ENCODE measurements at places on chromosomes 7 and 10.

- no peak overlapping the region for H3K27ac ChIP-seq
- no peak for DNase-seq
- no peaks in the 10 kb centered on the region for H3K27me3 ChIP-seq
- H3K4me1 ChIP-seq = no peaks in the 10 kb centered on the region
- H3K4me3 ChIP-seq = no peak overlapping the region
Measured at GRCh38 chr7:129959471-129960203, 6.9 kb upstream of the UBE2H start.

DNA sequence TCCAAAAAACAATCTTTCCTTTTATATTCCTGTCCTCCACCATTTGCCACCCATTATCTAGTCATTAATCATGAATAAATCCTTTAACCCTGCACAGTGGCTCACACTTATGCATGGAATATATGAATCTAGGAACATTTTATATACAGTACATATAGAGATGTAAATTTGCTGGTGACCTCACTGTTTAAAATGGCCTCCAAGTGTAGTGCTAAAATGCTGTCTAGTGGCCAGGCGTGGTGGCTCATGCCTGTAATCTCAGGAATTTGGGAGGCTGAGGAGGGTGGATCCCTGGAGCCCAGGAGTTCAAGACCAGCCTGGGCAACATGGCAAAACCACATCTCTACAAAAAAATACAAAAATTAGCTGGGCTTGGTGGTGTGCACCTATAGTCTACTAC, 9.6 kb downstream of the NANOS1 start:
- no peaks in the 10 kb centered on the region for H3K4me1 ChIP-seq
- no peak overlapping the region for H3K27ac ChIP-seq
- H3K36me3 ChIP-seq = peaks cover 86% of the 10 kb centered on the region
- DNase-seq = no peak
- no peak overlapping the region for H3K4me3 ChIP-seq
- no peaks in the 10 kb centered on the region for H3K27me3 ChIP-seq

DNA sequence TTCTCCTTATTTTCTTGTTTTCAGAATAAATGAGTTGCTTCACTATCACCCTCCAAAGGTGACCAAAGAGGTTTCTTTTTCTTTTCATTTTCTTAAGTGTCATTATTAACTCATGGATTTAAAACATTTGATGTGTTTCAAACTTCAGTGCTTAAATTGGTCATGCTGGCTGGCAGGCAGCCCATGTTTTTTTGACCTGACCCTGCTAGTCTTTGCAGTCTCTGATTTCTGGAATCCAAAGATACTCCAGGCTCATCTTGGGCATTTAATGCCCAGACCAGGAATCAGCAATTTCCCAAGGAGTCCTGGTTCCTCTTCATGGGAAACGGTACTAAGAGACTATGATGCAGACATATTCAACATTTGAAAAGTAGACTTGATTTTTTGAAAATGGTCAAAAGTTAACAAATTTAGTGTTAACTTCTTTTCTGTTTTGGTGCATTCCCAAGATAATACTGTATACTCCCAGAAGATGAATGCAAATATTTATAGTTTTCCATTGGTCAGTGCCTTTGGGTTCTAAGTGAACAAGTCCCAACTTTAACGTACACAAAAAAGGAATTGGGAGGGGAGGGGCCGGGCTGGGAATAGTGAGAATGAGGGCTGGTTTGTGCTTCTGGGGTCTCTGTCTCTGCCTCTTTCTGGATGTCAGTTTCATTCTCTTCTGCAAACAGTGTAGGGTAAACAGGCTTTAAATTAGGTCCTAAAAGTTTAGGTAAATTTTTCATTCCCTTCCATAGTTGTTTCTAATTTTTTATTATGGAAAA, 19.8 kb downstream of the NUB1 start:
- no peak overlapping the region for H3K4me3 ChIP-seq
- DNase-seq = no peak
- H3K27me3 ChIP-seq = no peaks in the 10 kb centered on the region
- H3K36me3 ChIP-seq = peaks cover 59% of the 10 kb centered on the region

GRCh38 chr7:159010411-159010810, 134.3 kb downstream of the VIPR2 start:
- H3K36me3 ChIP-seq = no peaks in the 10 kb centered on the region
- no peaks in the 10 kb centered on the region for H3K27me3 ChIP-seq
- peaks cover 7% of the 10 kb centered on the region for H3K4me1 ChIP-seq
- DNase-seq = no peak

GRCh38 chr10:7666253-7667023, at the start of gene ITIH5:
ITIH5 (minus strand) TSS chr10:7666966; CDS start chr10:7666892, 74 bp downstream.
- peak within 1 kb of the TSS; percentile 15 for H3K4me3 ChIP-seq
- H3K4me1 ChIP-seq = peaks cover 5% of the 10 kb centered on the region
- peaks cover 44% of the 10 kb centered on the region for H3K27me3 ChIP-seq
- H3K27ac ChIP-seq = no peak within 1 kb of the TSS
- no peak for DNase-seq
- H3K36me3 ChIP-seq = no peaks in the 10 kb centered on the region

DNA sequence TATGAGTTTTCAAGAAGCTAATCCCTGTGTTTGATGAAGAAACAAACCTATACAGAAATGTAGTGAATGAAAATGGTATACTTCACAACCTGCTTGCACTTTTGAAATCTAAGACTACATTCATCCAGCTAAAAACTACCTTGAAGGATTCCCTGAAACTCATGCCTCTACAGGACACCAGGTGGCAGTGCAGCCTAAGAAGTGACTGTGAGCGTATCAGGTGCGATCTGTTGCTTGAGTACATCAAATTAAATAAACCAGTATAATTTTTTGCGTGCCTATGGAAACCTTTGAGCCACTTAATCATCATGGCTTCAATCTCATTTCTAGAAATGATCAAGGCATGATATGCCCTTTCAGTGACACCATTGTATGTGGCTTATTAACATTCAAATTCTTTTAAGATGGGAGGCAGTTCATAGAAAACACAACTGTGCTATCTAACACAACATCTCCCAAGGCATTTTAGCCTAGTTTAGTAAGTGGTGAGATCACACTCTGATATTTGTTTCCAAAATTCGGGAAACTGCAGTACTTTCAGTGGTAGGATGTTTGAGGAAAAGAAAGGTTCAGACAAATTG, 57.4 kb downstream of the PPP1R17 start:
- H3K4me1 ChIP-seq = no peaks in the 10 kb centered on the region
- H3K36me3 ChIP-seq = no peaks in the 10 kb centered on the region
- peaks cover 3% of the 10 kb centered on the region for H3K27me3 ChIP-seq
- H3K27ac ChIP-seq = no peak overlapping the region
